ENCODE measurements at places on chromosomes 6 and 20.
A peak's percentile ranks its signal among the peaks of the same experiment; 100 is the strongest.

DNA sequence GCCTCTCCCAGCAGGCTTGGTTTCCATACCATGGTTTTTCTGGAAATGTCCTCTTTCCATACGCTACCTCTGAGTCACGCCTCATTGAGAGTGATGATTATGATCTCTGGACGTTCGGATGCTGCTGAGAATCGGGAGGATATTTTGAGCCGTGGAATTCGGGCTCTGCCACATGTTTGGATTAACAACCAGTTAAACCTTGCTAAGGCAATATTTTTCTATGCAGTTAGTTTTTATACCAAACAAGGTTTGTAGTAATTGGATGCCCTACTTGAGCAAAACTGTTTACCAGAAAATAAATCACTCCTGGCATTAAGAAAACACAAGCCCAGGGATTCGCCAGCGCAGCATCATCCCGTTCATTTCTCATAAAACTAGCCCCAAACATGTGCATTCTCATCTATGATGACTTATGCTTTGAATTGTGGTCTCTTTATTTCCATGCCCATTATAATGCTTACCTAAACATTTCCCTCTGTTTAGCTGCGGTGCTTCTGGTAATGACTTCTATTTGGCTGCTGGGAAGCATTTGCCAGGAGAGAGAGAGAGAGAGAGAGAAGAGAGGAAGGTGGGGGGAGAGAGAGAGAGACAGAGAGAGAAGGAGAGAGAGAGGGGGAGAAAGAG is 198.9 kb downstream of the CLIC5 start:
- DNase-seq, result no peak

DNA sequence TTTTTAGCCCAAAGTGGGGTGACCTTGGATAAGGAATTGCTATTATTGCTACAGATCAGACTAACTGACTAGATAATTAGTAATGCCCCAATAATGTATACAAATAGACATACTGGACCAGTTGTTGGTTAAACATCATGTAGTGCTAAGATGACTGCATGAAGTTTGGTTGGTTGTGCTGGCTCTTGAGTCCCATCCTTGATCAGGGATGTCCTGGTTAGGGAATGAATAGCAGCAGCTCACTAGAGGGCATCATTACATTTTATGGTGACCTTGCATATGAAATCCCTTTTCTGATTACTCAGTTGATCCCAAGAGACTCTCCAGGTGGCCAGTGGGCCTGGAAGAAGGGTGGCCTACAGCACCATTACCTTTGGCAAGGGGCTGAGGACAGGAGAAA is 10.9 kb downstream of the TPBG start:
- DNase-seq, result no peak

- no peak for DNase-seq
Observed at GRCh38 chr6:143505537-143505936, 6.0 kb downstream of the FUCA2 start.

- no peak for DNase-seq
Observed at GRCh38 chr6:287489-287860, 4.8 kb upstream of the DUSP22 start.

- no peak for DNase-seq
Observed at GRCh38 chr6:25542984-25543910, 108.8 kb upstream of the SCGN start.

DNA sequence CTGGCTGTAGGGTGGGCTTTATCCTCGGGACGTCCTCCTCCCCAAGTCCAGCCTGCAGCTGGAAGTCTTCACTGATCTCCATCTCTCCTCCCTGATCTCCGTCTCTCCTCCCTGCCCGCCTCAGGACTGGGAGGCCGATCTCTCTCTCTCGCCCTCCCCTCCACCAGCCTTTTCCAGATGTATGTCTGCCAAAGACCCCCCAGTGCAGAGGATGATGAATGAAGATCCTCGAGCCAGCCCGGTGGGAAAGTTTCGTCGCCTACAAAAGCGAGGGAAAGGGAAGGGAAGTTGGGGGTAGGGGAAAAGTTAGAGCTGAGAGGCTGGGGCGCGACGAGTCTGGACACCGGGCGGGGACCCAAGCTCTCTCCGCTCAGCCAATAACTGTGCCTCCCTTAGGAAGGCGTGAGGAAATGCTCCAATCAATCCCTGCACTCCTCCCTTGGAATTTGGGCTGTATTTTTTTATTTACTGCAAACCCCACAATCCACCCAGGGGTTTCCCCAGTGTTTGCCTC is 595 bp upstream of the SRF start:
- peak; percentile 91 for DNase-seq

- DNase-seq, result no peak
Observed at GRCh38 chr6:144957236-144957937, 672.3 kb downstream of the UTRN start.

DNA sequence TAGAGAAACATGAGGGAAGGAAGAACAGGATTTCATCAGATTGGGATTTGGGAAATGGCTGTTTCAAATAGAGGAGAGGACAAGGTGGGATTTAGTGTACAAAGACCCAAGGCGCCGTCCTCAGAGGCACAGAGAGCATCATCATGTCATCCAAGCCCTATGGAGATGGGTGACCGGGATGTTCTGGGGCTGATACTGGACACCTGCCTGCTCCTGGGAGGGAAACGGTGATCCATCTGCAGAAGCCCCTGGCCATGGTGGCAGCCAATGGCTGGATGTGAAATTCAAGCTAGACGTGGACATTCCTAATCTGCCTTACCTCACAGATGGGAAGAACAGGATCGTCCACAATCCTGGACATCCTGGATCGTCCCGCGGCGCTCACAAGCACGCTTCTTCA is 12.7 kb downstream of the NKX2-2 start:
- DNase-seq, result no peak
